Astrocyte (in vitro differentiated cells and primary cell): ENCODE measurements at places on chromosomes 11 and 22. TPM values are rescaled to one million over a fixed set of nuclear protein-coding genes. Genes with fewer than 3 reads are reported as not detected.

SOX10 gene
- total RNA-seq, result 0.10 and 0.34 TPM in 2 replicates

- H3K4me3 ChIP-seq, result peak overlapping the region; percentile 90
- H3K27me3 ChIP-seq, result no peaks in the 10 kb centered on the region
- H3K27ac ChIP-seq, result peak overlapping the region; percentile 95
- H3K36me3 ChIP-seq, result peaks cover 32% of the 10 kb centered on the region
- H3K4me1 ChIP-seq, result peaks cover 11% of the 10 kb centered on the region
Observed at GRCh38 chr11:62725646-62726045, 1.6 kb downstream of the HNRNPUL2 start.

CARNS1 gene
- 0.10 and 0.23 TPM in 2 replicates for total RNA-seq

VPREB3 gene
- 0.50 TPM in 1 of 2 replicates, not detected in the other for total RNA-seq
